Stimulated activated CD4-positive, alpha-beta T cell treated with anti-CD3 and anti-CD28 coated beads, Interleukin-4, amount 100 ng/mL, for 1 hour (primary cell): ENCODE measurements at places on chromosomes 2 and 18.

- peak; percentile 28 for DNase-seq
Measured at GRCh38 chr2:68925295-68925896, 27.3 kb downstream of the GKN2 start.

DNA sequence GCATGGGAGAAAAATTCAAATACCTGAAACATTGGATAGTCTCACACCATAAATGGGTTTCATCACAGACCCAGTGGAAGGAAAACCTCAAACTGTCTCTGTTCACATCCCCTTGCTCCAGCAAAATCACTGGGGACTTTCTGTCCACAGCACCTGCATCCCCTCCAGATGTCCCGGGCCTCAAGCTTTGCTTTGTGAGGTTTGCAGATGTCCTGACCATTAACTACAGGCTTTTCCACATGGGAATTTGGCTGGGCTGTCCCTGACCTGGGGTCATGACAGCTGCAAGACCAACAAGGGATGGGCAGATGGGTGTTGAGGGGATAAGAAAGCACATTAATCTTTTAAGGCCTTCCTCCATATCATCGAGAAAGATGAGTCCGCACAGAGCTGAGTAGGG lies 427.9 kb downstream of the TXNL1 start:
- no peak for DNase-seq

DNA sequence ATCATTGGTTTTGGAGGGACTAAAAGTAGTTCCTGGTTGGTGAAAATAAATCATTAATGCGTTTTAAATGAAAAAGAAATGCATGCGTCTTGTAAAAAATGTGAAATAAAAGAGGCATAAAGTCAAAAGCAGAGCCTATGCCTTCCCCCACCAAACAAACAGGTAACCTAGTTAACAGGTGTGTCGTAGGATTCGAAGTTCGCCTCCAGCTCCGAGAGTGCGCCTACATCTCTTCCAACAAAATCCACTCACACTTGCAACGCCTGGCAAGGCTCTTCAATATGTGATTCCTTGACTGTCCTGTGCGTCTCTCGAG lies 677 bp upstream of the SMAD4 start:
- no peak for DNase-seq

GRCh38 chr18:12088731-12089375 lies 4.8 kb upstream of the ANKRD62 start:
- no peak for DNase-seq
